Esophagus squamous epithelium (tissue), 5 donors: ENCODE measurements at places on chromosomes 1 and 21.

DNA sequence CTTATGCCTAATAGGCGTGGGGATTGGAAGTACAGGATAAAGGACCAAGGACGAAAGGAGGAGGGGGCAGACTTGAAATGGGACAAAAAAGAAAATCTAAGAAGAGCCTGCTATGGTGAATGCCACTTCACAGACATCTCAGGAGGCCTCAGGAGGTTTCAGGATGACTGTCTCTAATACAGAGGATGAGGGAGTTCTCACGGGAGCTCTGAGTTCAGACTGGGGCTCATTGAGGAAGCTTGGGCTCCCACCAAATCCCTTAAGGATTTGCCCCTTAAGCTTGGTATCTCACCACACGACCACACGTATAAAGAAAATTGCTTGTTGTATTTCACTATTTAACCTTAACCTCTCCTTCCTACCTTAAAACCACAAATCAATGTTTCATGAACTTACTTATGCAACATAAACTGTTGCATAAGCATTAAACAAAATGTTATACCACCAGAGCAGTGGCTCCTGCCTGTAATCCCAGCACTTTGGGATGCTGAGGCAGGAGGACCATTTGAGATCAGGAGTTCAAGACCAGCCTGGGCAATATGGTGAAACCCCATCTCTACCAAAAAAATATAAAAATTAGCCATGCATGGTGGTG, 12.4 kb downstream of the SLC30A1 start:
- DNase-seq, result no peak

- DNase-seq, result no peak
Observed at GRCh38 chr1:207313131-207313530, 8.3 kb upstream of the CD55 start.

DNA sequence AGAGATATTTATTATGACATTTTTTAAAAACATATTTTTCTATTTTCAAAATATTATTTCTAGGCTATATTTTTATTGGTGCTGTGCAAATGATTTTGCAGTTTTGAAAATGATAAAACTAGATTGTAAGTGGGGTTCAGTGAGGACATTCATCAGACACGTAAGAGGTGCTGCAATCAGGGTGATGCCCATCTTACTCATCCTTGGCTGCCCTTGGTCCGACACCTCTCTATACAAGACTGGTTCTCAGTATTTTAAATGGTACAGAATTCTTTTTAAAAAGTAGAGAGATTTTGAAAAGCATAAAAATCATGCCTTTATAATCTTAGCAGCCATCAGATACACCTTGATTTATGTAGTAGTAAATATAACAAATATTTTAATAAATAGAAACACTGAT, 24.0 kb downstream of the HENMT1 start:
- no peak for DNase-seq

DNA sequence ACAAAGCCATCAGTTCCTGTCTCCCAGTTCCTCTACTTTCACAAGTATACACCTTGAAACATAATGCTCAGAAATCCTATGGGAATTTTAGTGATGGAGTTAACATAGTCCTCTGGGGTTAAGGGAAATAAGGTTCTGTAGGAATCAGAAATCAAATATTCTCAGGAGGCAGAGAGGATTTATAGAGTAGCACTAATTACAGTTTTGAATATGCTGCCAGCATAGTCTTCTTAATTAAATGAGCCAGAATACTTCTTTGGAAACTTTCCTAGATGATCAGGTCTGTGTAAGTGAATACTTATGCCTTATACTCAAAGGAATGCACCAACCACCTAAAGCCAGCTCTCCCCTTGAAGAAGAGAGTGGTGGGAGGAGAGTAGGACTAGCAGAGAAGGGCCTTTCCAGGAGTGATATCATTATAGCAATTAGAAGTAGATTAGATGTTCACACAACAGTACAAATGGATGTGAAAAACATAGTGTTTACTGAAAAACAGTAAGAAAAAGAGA, 31.4 kb upstream of the DIRAS3 start:
- no peak for DNase-seq

- DNase-seq, result no peak
Observed at GRCh38 chr21:38223893-38224540, 32.8 kb upstream of the KCNJ15 start.

DNA sequence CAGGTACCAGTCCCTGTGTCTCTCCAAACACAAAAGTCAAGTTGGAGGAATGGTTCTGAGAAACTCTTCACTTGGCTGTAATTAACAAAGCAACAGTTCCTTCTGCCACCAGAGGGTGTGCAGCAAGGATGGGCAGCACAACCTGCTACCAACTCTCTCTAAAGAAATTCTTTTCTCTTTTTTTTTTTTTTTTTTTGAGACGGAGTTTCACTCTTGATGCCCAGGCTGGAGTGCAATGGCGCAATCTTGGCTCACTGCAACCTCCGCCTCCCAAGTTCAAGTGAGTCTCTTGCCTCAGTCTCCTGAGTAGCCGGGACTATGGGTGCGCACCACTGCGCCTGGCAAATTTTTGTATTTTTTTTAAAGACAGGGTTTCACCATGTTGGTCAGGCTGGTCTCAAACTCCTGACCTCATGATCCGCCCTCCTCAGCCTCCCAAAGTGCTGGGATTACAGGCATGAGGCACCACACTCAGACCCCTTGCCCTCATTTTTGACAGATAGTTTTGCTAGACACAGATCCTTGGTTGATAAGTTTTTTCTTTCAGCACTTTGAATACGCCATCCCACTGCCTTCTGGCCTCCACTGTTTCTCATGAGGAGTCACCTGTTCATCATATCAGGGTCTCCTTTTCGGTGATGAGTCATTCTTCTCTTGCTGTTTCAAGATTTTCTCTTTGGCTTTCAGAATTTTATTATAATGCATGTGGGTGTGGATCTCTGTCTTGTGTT, 12.1 kb upstream of the DEGS1 start:
- no peak for DNase-seq

- no peak for DNase-seq
Observed at GRCh38 chr1:94768036-94768435, 52.1 kb upstream of the SLC44A3 start.
